ENCODE measurements at places on chromosomes 5 and 9. TPM values are rescaled to one million over a fixed set of nuclear protein-coding genes. Genes with fewer than 3 reads are reported as not detected.

Gene COL23A1
- total RNA-seq: 2.6 TPM

Gene SPATA31E1
- total RNA-seq: 0.09 TPM

Gene PDE6A
- not detected for total RNA-seq

Gene EGR1
- 76.6 TPM for total RNA-seq

Gene UBAP2
- total RNA-seq: 61.1 TPM

Gene SPINK6
- total RNA-seq: not detected

Gene UBE2QL1
- 0.11 TPM for total RNA-seq

Gene GADD45G
- total RNA-seq: 6.8 TPM

Gene STXBP1
- total RNA-seq: 22.3 TPM

DNA sequence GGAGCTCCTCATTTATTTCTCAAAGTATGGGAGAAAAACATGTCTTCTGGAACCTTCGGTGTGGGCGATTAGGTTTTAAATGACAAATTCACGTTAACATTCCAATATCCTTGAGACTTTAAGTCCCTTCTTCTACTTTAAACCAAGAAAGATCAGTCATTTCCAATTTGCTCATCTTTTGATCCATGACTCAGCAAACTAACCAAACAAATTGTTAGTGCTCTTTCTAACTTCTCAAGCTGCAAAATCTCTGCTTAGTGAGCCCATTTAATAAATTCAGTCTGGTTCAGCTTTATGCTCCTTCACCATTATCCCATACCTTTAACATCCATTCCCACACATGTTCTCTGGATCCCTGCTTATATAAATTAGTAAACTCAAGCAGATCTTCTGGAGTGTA lies 5.5 kb upstream of the CCDC180 start:
- no peak for DNase-seq
- no peak overlapping the region for H3K27ac ChIP-seq
- H3K27me3 ChIP-seq: no peaks in the 10 kb centered on the region
- H3K4me1 ChIP-seq: no peaks in the 10 kb centered on the region
- no peak overlapping the region for H3K4me3 ChIP-seq

- no peak for DNase-seq
- no peaks in the 10 kb centered on the region for H3K4me1 ChIP-seq
- no peak overlapping the region for H3K27ac ChIP-seq
- no peaks in the 10 kb centered on the region for H3K27me3 ChIP-seq
- H3K4me3 ChIP-seq: no peak overlapping the region
Observed at GRCh38 chr5:78112931-78113330, 181.6 kb downstream of the AP3B1 start.

DNA sequence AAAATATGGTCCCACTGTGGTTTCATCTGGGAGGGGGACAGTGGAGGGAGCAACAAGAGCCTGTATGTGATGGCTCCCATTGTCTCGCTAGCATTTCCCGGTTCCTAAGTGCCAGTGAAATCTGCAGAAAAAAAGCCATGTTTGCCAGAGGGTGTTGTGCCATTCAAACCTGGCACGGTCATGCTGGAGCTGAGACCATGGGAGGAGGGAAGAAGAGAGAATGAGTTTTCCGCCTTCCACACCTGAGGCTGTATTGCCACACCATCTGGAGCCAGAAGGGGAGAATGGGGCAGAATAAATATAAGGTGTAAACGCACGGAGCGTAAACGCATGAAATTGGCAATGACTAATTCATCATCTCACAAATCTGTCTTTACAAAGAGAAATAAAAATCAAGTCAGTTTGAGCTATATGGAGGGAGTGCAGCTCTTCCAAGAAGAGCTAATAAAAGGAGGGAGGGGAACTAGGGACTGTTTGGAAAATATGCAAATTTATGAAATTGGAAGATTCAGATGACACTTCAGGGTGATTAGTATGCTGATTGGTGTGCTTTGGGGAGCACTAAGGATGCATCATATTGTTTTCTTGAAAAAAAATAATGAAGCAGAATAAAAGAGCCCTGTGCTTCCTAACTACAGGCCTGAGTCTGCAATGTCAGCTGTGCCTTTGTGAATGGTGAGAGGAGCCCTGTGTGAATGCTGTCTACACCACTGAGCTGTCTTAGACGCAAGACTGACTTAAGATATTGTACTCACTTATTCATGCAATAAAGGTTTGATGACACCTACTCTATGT lies 237.9 kb downstream of the NSG2 start:
- no peaks in the 10 kb centered on the region for H3K27me3 ChIP-seq
- H3K36me3 ChIP-seq: no peaks in the 10 kb centered on the region
- H3K4me1 ChIP-seq: no peaks in the 10 kb centered on the region
- DNase-seq: no peak
- H3K4me3 ChIP-seq: no peak overlapping the region

DNA sequence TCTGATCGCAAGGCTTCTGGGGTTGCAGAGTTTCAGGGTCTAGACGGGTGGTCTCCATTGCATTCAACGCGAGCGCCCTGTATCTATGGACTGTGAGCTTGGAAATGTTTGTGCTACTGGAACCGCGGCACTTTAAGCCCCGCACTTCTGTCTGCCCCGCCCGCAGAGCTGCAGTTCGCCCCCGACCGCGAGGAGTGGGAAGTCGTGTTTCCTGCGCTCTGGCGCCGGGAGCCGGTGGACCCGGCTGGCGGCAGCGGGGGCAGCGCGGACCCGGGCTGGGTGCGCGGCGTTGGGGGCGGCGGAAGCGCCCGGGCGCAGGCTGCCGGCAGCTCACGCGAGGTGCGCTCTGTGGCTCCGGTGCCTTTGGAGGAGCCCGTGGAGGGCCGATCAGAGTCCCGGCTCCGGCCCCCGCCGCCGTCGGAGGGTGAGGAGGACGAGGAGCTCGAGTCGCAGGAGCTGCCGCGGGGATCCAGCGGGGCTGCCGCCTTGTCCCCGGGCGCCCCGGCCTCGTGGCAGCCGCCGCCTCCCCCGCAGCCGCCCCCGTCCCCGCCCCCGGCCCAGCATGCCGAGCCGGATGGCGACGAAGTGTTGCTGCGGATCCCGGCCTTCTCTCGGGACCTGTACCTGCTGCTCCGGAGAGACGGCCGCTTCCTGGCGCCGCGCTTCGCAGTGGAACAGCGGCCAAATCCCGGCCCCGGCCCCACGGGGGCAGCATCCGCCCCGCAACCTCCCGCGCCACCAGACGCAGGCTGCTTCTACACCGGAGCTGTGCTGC lies 1.0 kb downstream of the ADAMTS19 start:
- peak; percentile 73 for DNase-seq
- no peak overlapping the region for H3K27ac ChIP-seq
- peak overlapping the region; percentile 99 for H3K4me3 ChIP-seq
- H3K36me3 ChIP-seq: peaks cover 3% of the 10 kb centered on the region

DNA sequence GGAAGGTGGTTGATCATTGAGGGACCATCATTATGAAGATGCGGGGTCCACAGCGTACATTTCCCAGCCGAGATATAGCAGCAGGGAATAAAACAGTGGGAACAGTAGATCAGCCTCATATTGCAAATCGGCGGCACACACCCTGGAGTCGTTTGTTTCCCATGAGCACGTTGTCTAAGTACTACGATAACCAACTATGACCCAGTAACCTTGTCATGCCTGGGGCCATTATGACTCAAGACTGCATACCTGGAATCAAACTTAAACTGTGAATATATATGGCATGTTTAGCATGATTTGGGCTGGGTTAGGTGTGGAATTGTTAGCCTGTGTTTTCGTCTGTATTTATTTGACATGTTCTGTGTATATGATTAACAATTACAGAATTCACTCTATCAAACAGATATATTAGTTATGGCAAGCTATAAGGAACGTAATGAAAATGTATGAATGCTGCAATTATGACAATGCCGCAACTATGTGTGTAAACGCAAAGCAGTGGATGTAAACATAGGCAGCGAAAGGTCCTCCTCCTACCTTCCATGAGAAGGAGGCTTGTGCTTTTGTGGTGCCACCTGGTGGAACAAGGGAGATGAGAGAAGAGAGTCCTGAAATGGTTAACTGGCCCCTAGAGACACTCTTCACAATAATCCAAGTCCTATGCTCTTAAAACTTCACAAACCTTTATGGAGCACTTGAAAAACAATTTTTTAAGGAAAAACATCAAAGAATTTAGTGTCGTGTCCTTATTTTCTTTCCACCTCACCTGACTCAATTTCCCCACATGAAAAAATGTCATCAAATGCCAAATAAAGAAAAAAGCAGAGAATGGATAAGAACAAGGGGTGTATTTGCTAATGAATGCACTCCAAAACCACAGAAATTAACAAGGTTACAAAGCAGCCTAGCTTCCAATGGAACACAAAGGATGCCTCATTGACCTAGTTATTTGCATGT lies 47.1 kb downstream of the SEMA5A start:
- peaks cover 5% of the 10 kb centered on the region for H3K4me1 ChIP-seq
- H3K4me3 ChIP-seq: no peak overlapping the region
- H3K27me3 ChIP-seq: no peaks in the 10 kb centered on the region
- no peaks in the 10 kb centered on the region for H3K36me3 ChIP-seq
- no peak overlapping the region for H3K27ac ChIP-seq
- DNase-seq: peak; percentile 52

- DNase-seq: no peak
- H3K27ac ChIP-seq: no peak overlapping the region
- H3K4me1 ChIP-seq: no peaks in the 10 kb centered on the region
- no peaks in the 10 kb centered on the region for H3K27me3 ChIP-seq
- H3K36me3 ChIP-seq: no peaks in the 10 kb centered on the region
Observed at GRCh38 chr9:126761274-126761673, 43.6 kb upstream of the ZBTB43 start.

DNA sequence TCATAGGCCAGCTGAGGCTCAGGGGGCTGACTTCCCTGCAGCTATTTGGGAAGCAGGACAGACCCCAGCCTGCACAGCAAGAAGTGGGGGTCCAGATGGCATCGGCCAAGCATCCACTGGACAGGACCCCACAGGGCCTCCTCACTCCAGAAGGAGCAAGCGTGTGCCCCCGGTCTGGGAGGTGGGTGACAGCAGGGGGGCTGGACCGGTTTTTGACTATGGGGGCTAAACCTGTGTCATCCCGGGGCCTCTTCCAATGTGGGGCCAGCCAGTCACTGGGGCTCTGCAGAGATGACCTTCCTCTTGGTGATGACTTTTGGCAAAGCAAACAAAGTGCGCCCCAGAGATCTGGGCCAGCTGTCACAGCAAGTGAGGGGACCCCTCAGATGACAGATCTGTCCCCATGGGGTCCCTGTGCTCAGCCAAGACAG lies 163.9 kb downstream of the OLFM1 start:
- no peaks in the 10 kb centered on the region for H3K27me3 ChIP-seq
- no peak overlapping the region for H3K4me3 ChIP-seq
- H3K27ac ChIP-seq: no peak overlapping the region
- no peaks in the 10 kb centered on the region for H3K36me3 ChIP-seq
- DNase-seq: no peak

DNA sequence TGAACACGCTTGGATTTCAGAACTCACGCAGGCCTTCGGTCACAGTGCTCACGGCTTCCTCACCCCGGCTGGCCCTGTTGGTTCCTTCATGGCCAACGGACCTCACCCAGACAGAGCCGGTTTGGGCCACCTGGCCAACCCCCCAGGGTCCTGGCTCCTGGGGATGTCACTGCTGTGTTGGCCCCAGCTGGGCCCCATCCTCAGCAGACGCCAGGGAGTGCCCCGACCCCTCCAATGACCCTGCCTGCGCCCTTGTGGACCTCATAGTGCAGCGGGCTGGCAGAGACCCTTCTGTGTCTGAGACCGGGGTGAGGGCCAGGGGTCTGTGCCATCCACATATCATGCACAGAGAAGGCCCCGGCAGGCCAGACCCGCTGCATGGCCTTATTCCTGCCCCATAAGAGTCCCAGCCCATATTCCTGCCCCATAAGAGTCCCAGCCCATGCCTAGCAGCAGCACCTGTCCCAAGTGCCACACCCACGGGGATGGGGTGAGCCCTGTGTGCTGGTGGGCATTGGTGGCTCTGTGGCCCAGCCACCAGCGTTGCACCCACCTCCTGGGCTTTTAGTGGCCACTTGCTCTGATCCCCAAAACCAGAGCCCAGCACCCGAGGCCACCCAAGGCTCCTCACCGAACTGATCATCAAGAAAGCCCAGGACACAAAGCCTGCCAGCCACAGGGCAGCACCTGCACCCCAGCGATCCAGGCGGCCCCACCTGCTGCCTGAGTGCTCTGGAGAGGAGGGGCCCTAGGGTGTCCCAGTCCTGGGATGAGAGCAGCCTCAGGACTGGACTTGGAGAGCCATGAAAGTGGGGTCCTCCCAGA lies 1.3 kb upstream of the LPCAT1 start:
- peaks cover 15% of the 10 kb centered on the region for H3K36me3 ChIP-seq
- H3K27ac ChIP-seq: no peak overlapping the region
- DNase-seq: no peak
- H3K27me3 ChIP-seq: no peaks in the 10 kb centered on the region
- H3K4me1 ChIP-seq: peaks cover 5% of the 10 kb centered on the region
- H3K4me3 ChIP-seq: peak overlapping the region; percentile 52

DNA sequence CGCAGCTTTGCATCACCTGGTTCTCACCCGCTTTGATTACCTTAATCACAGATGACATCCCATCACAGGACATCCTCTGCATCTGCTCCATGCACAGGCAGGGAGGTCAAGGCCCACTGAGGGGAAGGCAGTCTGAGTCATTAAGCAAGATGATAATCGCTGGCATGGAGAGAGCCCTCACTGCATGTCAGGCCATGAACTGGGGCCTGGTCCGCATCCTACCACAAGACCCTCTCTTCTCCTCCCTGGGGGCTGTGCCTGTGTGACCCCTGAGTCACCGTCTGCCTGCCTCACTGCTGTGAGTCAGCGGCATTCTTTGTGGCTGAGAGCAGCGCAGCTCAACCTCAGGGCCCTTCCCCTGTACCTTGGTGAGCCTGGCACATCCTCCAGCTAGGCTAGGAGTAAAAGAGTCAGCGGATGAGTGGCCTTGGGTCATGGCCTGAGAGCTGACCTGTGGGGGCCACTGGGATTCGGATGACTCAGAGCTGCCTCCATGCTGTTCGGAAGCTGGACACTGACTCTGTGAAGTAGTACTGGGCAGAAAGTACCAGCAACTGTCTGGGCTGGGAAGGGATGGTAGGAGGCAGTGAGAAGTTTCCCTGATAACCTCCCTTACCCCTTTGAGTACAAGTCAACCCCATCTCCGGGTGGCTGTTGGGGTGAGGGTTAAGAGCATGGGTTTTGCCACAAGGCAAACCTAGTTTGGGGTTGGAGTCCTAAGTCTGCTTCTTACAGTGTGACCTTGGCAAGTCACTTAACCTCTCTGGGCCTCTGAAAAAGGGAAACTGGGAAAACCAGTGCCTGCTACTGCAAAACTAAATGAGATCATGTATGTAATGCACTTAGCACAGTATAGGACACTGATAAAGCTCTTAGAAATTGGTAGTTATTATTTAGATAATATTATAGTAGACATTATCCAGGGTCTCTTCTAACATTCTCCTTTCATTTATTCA lies 14.6 kb upstream of the ARSI start:
- H3K27me3 ChIP-seq: no peaks in the 10 kb centered on the region
- no peak overlapping the region for H3K4me3 ChIP-seq

DNA sequence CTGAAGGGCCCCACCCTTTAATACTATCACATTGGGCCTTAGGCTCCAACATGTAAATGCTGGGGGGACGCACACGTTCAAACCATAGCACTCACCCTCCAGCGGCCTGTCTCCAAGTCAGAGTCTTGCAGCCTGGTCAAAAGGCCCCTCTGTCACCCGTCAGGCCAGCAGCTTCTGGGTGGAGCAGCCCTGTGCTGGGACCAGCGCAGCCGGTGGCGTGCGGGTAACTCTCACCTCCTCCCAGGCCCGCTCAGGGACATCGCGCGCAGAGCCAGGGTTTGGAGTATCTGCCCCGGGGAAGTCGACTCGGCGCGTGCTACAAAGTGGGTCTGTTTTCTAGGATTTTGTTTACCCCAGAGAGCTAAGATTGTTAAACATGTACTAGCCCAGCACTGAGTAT lies 93.0 kb upstream of the COL5A1 start:
- no peaks in the 10 kb centered on the region for H3K36me3 ChIP-seq
- no peaks in the 10 kb centered on the region for H3K4me1 ChIP-seq
- no peak for DNase-seq
- no peak overlapping the region for H3K4me3 ChIP-seq

All from H9 (cell line).